ENCODE measurements at places on chromosomes 4 and X.

GRCh38 chr4:72388521-72388920 lies 180.5 kb downstream of the ADAMTS3 start:
- DNase-seq, result no peak

GRCh38 chr4:1062419-1062818 lies 50.9 kb downstream of the RNF212 start:
- no peak for DNase-seq

- no peak for DNase-seq
Observed at GRCh38 chr4:47088298-47088697, 56.9 kb downstream of the GABRB1 start.

- DNase-seq, result no peak
Observed at GRCh38 chrX:129145385-129145784, 377.9 kb downstream of the SMARCA1 start.

GRCh38 chr4:74660866-74661265 lies 133.5 kb downstream of the BTC start:
- DNase-seq, result no peak

GRCh38 chr4:21768349-21769310 lies 179.9 kb downstream of the KCNIP4 start:
- DNase-seq, result peak; percentile 69

DNA sequence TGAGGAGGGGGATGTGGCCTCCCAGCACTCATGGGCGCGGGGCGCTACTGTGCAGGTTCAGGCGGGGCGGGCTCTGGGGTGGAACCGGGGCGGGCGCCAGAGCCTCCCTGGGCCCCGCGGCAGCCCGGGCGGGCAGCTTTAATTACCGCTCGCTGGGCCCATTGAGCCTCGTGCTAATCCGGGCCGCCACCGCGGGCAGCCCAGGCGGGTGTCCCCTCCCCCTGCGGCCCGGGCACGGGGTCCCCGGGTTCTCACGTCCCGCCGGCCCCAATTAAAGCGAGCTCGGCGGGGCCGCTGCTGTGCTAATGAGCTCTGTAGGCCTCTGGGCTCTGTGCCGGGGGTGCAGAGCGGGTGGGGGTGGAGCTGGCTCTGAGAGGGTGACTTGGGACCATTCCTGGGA lies 22.8 kb upstream of the FGFR3 start:
- DNase-seq, result no peak

DNA sequence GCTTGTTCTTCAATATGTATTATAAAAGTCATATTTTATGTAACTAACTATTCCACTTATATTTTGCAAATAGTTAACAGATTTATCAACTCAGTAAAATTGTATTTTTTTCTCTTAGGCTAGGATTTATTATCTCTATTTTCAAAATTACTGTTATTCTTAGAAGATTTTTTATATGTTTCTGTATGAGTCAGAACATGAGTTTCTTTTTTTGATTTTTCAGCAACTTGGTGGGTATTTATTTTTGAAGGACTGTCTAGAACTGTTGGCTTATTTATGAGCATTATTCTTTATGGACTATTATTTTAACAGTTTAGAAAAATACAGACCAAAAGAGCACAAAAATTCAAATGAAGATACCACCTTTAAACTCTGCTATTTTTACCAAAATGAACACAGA lies 6.8 kb downstream of the AIMP1 start:
- no peak for DNase-seq

DNA sequence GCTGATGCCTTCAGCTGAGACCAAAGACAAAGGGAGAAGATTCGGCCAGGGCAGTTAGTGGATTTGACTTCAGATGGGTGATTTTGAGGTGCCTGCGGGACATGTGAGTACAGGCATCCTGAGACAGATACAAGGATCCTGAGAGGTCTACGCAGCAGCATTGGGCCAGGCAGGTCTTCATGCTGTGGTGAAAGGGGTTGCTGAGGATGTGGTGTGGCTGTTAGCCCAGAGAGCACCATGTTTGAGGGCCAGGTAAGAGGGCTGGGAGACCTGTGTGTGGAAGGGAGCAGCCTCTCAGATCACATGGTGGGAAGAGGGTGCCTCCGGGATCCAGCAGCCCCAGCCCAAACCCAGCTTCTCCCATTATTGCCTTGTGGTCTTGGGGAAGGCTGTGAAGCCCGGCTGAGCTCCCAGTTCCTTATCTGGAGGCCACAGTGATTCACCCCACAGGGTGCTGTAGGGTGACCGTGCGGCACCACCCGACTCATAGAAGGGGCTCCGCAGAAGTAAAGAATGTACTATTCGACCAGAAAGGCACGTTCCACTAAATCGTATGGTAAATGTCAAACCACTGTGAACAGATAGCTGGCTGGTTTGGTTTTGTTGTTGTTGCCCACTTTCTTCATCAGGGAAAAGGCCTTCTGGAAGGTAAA lies 27.7 kb upstream of the TADA2B start:
- DNase-seq, result no peak

DNA sequence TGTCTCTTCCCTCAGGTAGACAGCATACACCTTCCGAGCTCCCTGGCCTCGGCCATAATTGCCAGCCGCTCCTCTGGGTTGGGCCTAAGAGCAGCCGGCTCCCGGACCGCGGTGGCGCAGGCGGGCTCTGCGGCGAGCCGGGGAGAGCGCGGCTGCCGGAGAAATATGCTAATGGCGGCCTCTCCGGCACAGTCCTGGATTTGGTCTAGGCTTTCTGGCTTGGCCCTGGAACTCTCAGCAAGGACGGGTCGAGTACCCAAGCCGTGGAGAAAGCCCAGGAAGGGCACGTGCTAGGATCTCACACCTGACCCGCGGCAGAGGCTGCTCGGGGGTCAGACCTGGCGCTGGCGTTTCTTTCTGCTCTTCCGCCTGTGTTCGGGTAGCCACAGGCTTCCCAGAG lies 18.6 kb upstream of the ZIC3 start:
- no peak for DNase-seq

- no peak for DNase-seq
Observed at GRCh38 chr4:48489683-48490011, 405 bp upstream of the ZAR1 start.

- DNase-seq, result peak; percentile 86
Observed at GRCh38 chr4:150348079-150348478, 233.9 kb upstream of the MAB21L2 start.

DNA sequence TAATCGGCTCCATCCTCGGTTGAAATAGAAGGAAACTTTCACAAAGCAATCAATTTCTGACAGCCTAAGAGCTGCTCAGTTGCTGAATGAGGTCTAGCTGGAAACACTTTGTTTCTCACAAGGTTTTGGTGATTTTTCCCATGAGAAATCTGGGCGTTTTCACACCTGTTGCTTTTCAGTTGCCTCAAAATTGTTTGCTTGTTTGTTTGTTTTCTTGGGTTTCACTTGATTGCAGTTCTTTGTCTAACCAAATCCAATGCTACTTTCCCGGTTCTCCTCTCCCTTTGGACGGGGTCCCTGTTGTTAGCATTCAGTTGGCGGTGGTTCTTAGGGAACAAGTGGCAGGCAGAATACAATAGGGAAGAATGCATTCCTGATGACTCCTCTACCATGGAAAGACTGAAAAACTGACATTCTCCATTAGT lies 135.5 kb downstream of the PALLD start:
- DNase-seq, result no peak

GRCh38 chr4:48021100-48021499 lies 4.5 kb downstream of the NIPAL1 start:
- DNase-seq, result no peak

Measured in RKO (cell line).